Left renal pelvis (tissue), 4 donors: ENCODE measurements at places on chromosomes 4 and X.

DNA sequence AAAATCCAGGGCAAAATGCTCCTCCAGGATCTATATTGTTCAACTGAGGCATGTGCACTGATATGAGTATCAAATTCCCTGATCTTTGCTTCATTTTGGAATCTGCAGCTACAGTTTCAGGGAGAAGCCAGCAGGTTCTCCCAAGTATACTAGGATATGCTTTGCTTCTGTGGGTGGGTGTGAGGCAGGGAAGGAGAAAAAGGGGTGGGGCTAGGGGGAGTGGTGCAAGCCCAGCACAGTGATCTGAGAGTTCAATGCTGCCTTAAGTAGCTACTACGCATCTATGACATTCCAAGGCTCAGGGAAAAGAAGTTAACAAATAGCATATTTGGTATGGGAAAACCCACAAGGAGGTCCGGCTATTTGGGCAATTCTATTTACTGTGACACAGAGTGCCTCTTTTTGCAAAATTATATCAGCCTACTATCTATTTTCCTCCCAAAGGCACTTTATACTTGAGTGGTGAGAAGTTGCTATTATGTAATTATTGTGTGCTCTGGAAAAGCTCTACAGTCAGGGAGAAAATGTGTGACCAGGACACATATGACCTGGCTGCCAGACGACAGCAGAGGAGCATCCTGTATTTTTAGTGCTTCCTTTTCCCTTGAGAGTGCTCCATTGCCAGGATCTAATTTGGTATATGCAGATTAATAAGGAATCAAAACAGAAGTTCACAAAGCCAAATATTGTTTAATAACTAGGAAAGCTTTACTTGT is 162.0 kb downstream of the RNF150 start:
- DNase-seq = no peak

DNA sequence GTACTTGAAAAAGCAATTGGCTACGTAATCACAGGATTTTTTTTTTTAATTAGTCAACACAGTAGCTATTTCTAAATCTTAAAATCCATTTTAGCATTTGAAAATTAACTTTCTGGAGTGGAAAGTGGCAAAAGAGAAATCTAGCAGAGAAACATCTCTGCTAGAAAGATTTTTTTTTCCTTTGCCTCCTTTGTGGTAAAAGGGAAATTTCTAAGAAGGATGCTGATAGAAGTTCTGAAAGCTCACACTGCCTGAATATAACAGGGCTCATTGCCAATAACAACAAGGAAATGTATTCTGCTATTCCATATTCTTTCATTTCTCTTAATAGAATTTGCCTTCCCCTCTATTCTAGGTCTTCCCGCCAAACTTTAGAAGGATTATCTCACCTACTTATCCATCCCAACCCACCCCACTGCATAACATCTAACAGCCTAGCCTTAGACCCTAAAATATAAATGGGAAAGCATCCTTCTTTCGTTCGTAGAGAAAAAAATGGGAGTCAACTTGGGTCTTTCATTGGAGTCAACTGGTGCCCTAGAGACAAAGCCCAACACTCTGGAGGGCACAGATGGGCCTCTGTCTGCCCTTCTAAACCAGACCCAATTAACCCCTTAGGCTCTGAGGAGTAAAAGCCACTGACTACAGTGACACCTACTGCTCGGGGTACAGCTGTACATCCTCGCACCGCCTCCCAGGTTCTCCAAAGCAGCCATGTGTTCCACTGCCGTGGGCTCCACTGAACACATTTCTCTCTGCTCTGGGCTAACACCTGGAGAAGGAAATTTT is 103.9 kb downstream of the MAML3 start:
- no peak for DNase-seq

DNA sequence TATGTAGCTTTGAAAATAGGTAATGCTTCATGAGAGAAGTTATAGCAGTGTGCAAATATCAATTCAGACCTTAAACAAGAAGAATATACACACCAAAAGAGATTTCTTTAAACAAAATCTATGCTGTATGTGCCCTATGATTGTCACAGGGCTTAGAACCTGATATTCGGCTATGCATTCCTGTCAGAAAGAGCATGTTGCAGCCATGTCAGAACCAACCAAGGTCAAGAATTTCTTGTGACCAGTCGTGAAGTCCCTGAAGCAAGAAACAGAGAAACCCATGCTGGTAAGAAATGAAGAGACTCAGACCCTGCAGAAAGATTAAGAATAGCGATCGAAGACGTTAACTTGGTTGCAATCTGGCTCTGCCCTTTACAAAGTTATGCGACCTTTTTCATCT is 210.3 kb upstream of the SPIN4 start:
- DNase-seq = no peak

DNA sequence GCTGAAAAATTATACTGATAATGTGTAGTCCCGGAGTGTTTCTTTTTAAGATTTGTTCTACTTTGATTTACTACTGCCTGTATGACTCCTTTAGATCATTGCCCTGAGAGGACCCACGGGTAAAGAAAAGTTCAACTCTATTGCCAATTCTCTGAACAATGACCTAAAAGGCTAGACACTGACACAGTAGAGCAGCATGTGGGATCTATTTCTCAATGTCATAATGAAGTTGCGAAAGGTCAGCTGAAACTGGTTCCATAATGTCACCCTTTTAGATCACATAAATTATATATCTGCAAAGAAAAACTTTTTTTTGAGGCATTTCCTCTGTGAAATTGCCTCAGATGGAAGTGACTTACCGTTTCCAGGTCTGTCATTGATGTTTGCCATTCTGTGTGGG is 67.4 kb downstream of the GLRB start:
- no peak for DNase-seq

- DNase-seq = no peak
Observed at GRCh38 chr4:123380728-123381716, 15.6 kb upstream of the SPRY1 start.
